Activated CD4-positive, alpha-beta T cell treated with anti-CD3 and anti-CD28 coated beads for 36 hours (primary cell): ENCODE measurements at places on chromosomes 2 and 18.

- DNase-seq = no peak
These were observed 10.9 kb downstream of the MTERF4 start for GRCh38 chr2:241091201-241091600.

DNA sequence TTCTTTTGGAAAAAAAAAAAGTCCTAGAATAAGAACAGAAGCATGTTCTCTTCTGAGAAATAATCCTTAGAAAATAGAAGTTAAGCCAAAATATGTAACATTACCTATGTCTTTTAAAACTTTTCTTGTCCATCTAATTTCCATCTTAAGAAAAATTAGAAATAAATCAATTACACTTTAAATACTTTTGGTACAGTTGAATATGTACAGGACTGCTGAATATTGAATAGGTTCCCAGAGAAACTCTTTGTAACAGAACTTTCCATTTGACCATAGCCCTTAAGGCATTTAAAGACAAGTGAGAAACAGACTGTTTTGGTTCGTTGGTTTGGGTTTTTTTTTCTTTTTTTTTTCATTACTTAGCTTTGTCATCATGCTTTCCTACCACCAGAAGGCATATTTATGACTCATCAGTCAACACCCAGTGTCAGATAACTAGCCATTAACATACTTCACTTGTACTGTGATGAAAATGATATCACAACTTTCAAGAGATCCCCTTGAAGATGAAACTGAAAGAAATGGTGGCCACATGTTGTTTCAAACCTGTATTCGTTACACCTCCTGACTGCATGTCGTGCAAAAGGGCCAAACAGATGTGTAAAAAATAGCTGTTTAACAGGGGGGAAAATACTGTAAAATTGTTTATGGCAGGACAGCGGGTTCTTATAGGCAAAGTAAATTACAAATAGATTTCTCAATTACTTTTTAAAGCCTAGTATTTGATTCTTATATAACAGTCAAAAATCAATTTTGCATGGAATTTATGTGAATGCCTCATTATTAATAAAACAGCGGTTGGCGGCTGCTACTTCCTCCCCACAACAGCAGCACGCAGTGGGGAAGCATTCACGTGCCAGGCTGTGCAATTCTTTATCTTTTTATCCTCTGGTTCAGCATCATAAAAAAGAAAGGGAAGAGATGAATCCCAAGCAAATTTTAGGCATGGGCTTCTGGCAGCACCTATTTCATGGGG lies 280.7 kb upstream of the HNRNPA3 start:
- DNase-seq = peak; percentile 42

GRCh38 chr2:215403441-215404347 lies 32.2 kb downstream of the FN1 start:
- DNase-seq = no peak

- DNase-seq = no peak
These were observed 31.9 kb downstream of the SPAG16 start for GRCh38 chr2:213316001-213316735.
